Kidney (tissue), 22 donors: ENCODE measurements at places on chromosomes 13 and 19. TPM values are rescaled to one million over a fixed set of nuclear protein-coding genes. Genes with fewer than 3 reads are reported as not detected.
A peak's percentile ranks its signal among the peaks of the same experiment; 100 is the strongest.

GRCh38 chr13:88592105-88592504 lies 920.9 kb downstream of the SLITRK5 start:
- H3K36me3 ChIP-seq, result no peaks in the 10 kb centered on the region
- no peaks in the 10 kb centered on the region for H3K4me1 ChIP-seq
- H3K4me3 ChIP-seq, result no peak overlapping the region
- no peaks in the 10 kb centered on the region for H3K27me3 ChIP-seq

- H3K27me3 ChIP-seq, result no peaks in the 10 kb centered on the region
- no peak overlapping the region for H3K4me3 ChIP-seq
- H3K36me3 ChIP-seq, result no peaks in the 10 kb centered on the region
Measured at GRCh38 chr13:109817591-109818535, 31.5 kb upstream of the IRS2 start.

DNA sequence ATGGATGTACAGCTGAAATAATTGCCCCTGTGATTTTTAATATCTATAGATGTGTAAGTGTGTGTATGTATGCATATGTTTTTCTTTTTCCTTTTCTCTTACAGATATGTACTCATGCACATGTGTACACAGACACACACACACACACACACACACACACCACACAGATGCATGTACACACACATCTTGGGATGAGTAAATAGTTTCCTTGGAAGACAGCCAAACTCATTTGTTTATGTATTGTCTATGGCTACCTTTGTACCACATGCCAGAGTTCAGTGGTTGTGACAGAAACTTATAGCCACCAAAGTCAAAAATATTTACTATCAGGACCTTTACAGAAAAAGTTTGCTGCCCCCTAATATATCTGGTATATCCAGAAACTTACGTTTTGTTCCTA lies 192.6 kb downstream of the MAB21L1 start:
- no peaks in the 10 kb centered on the region for H3K4me1 ChIP-seq
- no peak for DNase-seq
- no peaks in the 10 kb centered on the region for H3K36me3 ChIP-seq
- H3K27me3 ChIP-seq, result no peaks in the 10 kb centered on the region
- no peak overlapping the region for H3K27ac ChIP-seq

GRCh38 chr19:8569066-8569771 lies 8.0 kb downstream of the MYO1F start:
- H3K4me1 ChIP-seq, result no peaks in the 10 kb centered on the region
- H3K4me3 ChIP-seq, result no peak overlapping the region
- H3K36me3 ChIP-seq, result no peaks in the 10 kb centered on the region
- no peaks in the 10 kb centered on the region for H3K27me3 ChIP-seq
- DNase-seq, result no peak

- no peaks in the 10 kb centered on the region for H3K36me3 ChIP-seq
- no peak overlapping the region for H3K27ac ChIP-seq
- no peaks in the 10 kb centered on the region for H3K4me1 ChIP-seq
- no peak overlapping the region for H3K4me3 ChIP-seq
Measured at GRCh38 chr13:28044608-28045007, 55.8 kb downstream of the FLT3 start.

HS6ST3 gene
- total RNA-seq, result 1.2 TPM

GRCh38 chr19:31096935-31097545 lies 252.2 kb downstream of the TSHZ3 start:
- no peaks in the 10 kb centered on the region for H3K36me3 ChIP-seq
- no peaks in the 10 kb centered on the region for H3K4me1 ChIP-seq
- H3K27me3 ChIP-seq, result no peaks in the 10 kb centered on the region
- H3K27ac ChIP-seq, result no peak overlapping the region
- DNase-seq, result peak; percentile 24

DNA sequence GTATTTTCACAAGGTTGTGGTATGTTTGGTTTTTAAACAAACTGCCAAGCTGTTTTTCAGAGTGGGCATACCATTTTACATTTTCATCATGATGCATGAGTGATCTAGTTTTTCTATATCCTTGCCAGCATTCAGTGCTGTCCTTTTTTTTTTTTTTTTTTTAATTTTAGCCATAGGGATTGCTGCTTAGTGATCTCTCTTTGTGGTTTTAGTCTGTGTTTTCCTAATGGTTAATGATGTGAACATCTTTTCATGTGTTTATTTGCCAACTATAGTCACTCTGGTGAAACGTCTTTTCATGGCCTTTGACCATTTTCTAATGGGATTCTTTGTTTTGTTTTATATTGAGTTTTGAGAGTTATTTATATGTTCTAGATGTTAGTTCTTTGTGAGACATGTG lies 59.7 kb downstream of the SHISA2 start:
- H3K27ac ChIP-seq, result no peak overlapping the region
- H3K4me1 ChIP-seq, result no peaks in the 10 kb centered on the region
- H3K36me3 ChIP-seq, result no peaks in the 10 kb centered on the region
- H3K27me3 ChIP-seq, result no peaks in the 10 kb centered on the region
- no peak overlapping the region for H3K4me3 ChIP-seq
- no peak for DNase-seq

DNA sequence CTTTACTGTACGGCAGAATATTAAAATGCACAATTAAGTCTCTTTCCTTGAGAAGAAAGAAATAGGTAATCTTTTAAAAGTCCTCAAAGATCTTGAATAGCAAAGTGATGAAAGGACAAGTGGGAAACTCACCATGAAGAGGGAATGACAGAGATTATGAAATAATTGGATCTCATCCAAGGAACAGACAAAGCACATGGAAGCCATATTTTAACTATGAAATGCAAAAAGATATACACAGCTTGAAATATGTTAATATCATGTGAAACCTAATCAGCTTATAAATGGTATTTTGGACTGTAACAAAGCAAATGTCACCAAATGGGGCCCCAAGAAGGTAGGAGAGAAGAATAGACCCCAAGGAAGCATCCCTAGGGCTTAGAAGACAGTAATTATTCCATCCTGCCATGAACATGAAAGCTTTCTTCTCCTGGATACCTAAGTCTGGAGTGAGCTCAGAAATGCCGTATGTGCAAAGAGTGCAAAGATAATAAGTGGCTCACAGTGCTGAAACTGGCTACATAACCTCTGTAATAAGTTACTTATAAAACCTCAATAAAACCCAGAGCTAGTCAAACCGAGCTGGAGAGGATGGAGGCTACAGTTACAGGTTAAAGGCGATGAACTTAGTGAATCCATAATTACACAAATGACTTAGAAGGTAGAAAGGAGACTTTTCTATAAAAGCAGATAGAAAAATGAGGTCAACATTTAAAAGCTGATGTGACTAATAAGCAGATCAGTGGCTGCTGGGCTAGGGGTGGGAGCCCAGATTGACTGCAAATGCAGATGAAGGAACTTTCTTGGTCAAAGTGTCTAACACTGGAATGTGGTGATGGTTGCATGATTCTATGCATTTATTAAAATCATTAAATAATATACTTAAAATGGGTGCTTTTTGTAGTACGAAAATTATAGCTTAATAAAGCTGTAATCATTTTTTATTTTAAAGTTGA lies 34.4 kb downstream of the DCLK1 start:
- DNase-seq, result no peak
- no peak overlapping the region for H3K4me3 ChIP-seq
- H3K36me3 ChIP-seq, result no peaks in the 10 kb centered on the region
- no peaks in the 10 kb centered on the region for H3K27me3 ChIP-seq

SLITRK5 gene
- 0.09 TPM for total RNA-seq

- no peak overlapping the region for H3K27ac ChIP-seq
- H3K4me1 ChIP-seq, result no peaks in the 10 kb centered on the region
- DNase-seq, result no peak
- H3K36me3 ChIP-seq, result no peaks in the 10 kb centered on the region
Measured at GRCh38 chr13:20699715-20700114, 3.8 kb upstream of the IL17D start.

ZNF260 gene
- total RNA-seq, result 12.8 TPM

GRCh38 chr19:51186323-51186722 lies 38.6 kb upstream of the CD33 start:
- H3K27me3 ChIP-seq, result no peaks in the 10 kb centered on the region
- H3K36me3 ChIP-seq, result no peaks in the 10 kb centered on the region
- no peak for DNase-seq
- no peaks in the 10 kb centered on the region for H3K4me1 ChIP-seq
- no peak overlapping the region for H3K4me3 ChIP-seq

DNA sequence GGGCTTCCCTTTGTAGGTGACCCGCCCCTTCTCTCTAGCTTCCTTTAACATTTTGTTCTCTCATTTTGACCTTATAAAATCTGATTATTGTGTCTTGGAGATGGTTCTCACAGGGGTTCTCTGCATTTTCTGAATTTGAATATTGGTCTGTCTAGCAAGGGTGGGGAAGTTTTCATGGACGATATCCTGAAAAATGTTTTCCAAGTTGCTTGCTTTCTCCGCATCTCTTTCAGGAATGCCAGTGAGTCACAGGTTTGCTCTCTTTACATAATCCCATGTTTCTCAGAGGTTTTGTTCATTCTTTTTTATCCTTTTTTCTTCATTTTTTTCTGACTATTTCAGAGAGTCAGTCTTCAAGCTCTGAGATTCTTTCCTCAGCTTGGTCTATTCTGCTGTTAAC lies 53.6 kb downstream of the POSTN start:
- no peak overlapping the region for H3K4me3 ChIP-seq
- H3K4me1 ChIP-seq, result no peaks in the 10 kb centered on the region
- no peak for DNase-seq
- no peaks in the 10 kb centered on the region for H3K36me3 ChIP-seq

PSG2 gene
- total RNA-seq, result not detected

- peak; percentile 67 for DNase-seq
- no peaks in the 10 kb centered on the region for H3K27me3 ChIP-seq
- no peak overlapping the region for H3K4me3 ChIP-seq
- H3K27ac ChIP-seq, result no peak overlapping the region
Measured at GRCh38 chr13:98842070-98842469, 89.6 kb upstream of the SLC15A1 start.

DNA sequence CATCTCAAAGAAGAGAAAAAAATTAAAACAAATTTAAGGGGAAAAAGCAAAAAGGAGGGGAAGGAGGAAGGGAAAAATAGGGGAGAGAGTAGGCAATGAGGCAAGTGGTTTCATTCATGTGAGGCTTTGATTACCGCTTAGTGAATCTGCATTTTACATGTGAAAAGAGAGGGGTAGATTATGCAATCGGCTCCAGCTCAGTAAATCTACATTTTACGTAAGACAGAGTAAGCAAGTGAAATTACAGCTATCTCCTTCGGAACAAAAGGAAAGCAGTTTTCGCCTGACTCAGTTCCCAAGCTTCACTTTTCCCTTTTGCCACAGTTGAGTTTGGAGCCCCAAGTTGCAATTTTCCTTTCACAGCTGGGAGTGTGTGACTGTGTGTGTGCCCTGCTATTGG lies 16.0 kb upstream of the OLFM2 start:
- no peak for DNase-seq
- no peaks in the 10 kb centered on the region for H3K27me3 ChIP-seq
- no peaks in the 10 kb centered on the region for H3K36me3 ChIP-seq
- H3K4me3 ChIP-seq, result no peak overlapping the region
- no peak overlapping the region for H3K27ac ChIP-seq
- no peaks in the 10 kb centered on the region for H3K4me1 ChIP-seq

DNA sequence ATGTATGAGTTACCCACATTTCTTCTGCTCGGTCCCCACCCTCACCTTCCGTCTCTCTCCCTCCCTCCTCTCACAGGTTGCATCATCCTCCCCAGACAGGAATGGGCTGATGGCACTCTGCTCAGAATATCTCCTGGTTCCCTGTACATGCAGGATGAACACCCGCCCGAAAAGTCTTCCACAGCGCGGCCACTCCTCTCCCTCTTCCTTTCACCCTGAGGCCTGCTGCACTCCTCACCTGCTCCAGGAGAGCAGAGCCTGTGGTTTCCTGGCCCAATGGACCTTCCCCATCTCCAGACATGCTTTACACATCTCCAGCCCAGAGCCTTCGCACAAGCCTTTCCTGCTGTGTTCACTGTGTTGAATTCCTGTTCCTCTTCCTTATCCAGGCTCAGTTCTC lies 40.9 kb downstream of the GSX1 start:
- peaks cover 10% of the 10 kb centered on the region for H3K27me3 ChIP-seq
- no peaks in the 10 kb centered on the region for H3K4me1 ChIP-seq
- no peak for DNase-seq
- no peaks in the 10 kb centered on the region for H3K36me3 ChIP-seq

DNA sequence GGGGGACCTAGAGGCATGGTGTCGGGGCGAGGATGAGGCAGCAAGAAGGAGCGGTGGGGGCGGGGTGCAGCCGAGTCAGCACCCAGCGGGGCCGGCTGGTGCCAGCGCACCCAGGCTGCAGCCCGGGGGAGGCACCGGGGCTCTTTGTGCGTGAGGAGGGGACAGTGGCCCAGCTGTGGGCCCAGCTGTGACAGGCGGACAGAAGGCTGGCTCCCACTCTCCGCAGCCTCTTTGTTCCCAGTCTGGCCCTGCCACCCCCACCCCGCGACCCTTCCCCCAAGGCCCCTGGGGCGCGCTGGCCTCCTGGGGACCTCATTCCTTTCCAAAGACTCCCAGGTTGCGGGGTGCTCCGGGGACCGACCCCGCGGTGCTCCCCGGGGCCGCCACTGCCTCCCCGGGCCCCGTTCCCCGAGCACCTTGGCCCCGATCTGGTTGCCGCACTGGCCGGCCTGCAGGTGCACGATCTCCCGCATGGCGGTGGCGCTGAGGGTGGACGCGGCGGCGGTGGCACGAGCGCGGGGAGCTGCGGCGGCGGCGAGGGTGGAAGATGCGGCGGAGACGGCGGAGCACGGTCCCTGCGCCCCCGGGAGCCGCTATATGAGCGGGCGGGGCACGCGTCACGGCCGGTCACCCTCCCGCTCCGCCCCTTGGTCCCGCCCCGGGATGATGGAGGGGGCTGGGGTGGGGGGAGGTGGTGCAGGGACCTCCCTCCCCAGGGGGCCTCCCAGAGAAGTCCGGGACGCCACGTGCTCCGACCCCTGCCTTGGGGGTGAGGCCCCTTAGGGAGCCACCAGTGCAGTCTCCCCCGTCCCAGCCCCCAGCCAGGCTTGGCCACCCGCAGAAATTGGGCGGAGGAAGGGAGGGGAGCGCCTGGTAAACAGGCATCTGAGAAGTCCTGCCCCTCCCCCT lies at the start of gene TUBB4A:
TUBB4A (minus strand) TSS at position 570 of the 909 bp plus-strand sequence; CDS start at position 473, 97 bp downstream.
- H3K27me3 ChIP-seq, result peaks cover 3% of the 10 kb centered on the region
- no peaks in the 10 kb centered on the region for H3K4me1 ChIP-seq
- H3K4me3 ChIP-seq, result peak within 1 kb of the TSS; percentile 43
- no peak within 1 kb of the TSS for H3K27ac ChIP-seq

SIAH3 gene
- total RNA-seq, result 0.03 TPM

ZNF132 gene
- total RNA-seq, result 7.8 TPM

DNA sequence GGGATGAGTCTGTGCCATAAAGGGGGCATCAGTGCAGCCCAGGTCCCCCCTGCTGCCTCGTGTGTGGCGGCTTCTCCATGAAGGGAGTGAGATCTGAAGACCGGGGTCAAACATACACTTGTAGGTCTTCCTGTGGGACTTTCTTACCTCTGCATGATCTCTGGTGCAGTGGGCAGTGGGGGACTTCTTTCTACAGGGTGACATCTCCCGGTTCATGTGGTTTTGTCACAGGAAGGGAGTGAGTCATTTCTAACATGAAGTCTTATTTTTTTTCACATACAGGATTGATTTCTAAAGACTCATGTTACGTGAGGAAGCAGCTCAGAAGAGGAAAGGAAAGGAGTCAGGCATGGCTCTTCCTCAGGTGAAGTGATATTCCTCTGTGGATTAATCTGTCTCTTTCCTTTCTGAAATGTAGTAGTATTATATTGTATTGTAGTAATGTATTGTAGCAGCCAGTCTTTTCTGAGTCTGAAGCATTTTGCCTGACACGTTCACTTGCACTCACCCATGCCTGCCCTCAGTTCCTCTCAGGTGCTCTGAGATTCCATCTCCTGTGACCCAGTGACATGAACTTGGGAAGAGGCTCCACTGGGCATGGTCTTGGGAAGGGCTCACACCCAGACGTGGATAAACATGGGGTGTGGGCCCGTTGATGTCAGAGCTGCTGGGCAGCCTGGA lies 15.7 kb downstream of the ZNF808 start:
- H3K27me3 ChIP-seq, result no peaks in the 10 kb centered on the region
- DNase-seq, result no peak
- peaks cover 16% of the 10 kb centered on the region for H3K36me3 ChIP-seq
- H3K27ac ChIP-seq, result no peak overlapping the region
- no peak overlapping the region for H3K4me3 ChIP-seq

SELENOV gene
- total RNA-seq, result not detected

ERICH4 gene
- total RNA-seq, result not detected
